Stimulated activated CD8-positive, alpha-beta memory T cell treated with anti-CD3 and anti-CD28 coated beads, Interleukin-7, amount 100 ng/mL, for 24 hours (primary cell): ENCODE measurements at places on chromosomes 3 and 15.

DNA sequence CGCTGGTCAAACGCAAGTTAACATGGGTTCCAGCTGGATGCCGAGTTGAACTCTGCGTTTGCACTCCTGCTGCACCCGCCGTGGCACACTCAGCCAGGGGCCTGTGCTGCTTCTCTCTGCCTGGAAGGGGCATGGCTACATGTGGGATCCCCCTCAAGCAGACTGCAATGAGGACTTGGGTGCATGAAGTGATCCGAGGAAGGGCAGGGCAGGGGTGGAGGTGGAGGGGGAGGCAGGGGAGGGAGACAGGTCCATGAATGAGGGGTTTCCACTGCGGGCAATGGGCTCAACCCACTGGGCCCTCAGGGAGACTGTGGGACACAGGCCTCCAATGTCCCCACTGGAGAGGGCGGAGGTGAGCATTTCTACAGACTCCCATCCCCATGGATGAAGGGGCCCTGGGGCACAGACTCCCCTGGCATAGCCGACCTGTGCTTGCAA, 141.6 kb upstream of the MEF2A start:
- DNase-seq, result no peak

DNA sequence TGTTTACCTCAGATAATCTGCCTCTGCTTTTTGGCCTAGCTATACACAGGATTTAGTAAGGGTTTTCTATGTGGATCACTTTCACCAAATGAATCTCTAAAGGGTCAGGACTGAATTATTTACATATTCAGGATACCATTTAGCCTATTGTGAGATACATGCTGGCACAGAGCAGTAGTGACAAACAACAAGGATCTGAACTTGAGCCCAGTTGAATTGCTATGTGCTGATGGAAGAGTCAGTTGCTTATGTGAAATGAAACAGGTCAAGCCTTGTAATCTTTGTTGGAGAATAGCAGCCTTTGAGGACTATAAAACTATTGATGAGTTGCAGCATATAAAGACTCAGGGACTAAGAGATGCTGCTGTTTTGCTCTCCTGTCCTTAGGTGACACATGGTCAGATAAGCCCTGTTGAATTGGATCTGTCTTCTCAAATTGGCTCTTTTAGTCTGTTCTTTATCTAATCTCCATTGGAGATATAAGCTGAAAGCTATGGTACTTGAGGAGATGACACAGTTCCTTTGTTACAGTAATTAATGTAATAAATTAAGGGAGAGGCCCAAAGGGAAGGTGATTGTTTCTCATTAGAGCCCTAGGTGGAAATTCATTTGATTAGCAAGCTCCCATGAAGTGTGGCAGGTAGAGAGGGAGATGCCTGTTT, 30.4 kb downstream of the ZNF609 start:
- no peak for DNase-seq

GRCh38 chr3:195416795-195417194, 26.0 kb downstream of the ACAP2 start:
- no peak for DNase-seq

- no peak for DNase-seq
These were observed 108.8 kb downstream of the XXYLT1 start for GRCh38 chr3:195162033-195162669.

DNA sequence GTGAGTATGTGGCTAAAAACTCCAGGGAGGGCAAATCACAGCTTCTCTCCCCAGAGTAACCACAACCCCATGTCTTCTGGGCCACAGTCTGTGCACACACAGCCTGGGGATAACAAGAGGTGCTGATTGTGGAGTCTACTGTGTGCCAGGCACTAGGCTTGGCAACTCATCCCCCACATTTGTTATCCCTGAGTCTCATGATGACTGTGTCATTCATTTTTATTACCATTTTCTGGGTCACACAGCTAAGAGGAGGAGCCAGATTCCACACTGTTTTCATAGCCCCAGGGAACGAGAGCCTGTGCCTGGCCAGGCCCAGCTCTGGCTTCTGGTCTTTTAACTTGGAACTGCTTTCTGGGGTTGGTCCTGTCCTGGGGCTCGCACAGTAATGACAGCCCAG, 34.5 kb downstream of the ESYT3 start:
- DNase-seq, result no peak

GRCh38 chr3:45163481-45163880, 17.3 kb upstream of the CDCP1 start:
- DNase-seq, result no peak

- DNase-seq, result no peak
These were observed 95.1 kb upstream of the FGF7 start for GRCh38 chr15:49327927-49328326.

DNA sequence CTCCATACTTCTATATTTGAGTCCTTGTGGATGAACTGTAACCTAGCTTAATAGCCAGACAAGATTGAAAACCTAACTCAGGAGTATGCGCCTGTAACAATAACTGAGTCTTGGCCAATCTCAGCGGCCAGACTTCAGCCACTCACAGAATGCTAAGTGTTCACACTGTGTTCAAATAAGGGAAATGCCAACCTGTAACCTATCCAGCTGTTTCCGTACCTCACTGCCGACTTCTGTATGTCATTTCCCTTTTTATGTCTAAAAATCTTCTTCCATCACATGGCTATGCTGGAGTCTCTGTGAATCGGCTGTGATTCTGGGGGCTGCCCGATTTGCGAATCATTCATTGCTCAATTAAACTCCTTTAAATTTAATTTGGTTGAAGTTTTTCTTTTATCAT, 169.2 kb downstream of the NFKBIZ start:
- no peak for DNase-seq

DNA sequence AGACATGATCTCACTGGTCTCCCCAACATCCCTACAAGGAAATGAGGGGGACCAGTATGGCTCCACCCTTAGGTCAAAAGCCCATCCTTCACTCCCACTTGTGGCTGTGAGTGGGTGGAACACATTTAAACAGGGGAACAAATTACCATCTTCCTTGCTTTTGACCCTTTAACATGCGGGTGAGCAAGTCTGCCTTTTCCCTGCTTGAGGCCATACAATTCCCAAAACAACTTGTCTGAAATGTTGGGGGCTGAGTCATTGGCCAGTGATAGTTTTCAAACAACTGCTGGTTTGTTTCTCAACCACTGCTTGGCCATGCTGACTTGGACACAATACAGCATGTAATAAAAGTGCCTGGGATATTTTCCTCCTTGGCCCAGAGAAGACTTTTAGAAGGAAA, 39.6 kb downstream of the COL8A1 start:
- no peak for DNase-seq

- DNase-seq, result no peak
These were observed 13.8 kb downstream of the KLHL6 start for GRCh38 chr3:183541738-183542137.

GRCh38 chr3:113606539-113607218, 74.3 kb downstream of the SIDT1 start:
- no peak for DNase-seq

DNA sequence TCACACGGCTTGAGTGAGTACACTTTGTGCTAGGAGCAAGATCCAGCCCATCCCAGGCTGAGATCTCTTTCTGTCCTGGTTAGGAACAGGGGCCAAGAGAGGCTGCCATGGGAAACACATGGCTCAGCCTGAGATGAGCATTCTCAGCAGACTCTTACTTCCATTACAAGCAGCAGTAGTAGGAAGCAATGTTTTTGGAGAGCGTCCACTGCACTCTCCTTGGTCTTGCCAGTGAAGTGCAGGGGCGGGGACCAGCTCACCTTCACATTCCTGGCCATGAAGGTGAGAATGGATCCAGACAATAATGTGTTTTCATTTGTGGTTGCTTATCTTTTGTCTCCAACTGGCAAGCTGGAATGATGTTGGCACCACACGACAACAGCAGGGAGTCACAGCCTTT, 24.7 kb downstream of the ZNF80 start:
- DNase-seq, result no peak

DNA sequence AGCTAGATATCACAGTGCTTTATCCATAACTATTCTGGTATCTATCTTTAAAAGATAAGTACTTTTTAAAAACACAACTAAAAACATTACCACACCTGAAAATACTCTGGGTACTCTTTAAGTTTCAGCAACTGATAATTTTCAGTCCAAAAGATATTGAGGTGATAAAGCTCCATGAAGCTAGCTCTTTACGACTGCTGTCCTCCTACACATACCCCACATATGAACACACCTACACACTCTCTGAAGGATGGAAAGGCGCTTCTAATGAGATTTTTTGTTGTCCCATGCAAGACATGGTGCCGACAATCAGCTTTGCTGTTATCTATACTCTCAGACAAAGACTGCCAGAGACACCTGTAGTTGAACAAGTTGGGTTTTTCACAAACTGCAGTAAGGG, 19.1 kb upstream of the TM4SF4 start:
- no peak for DNase-seq

DNA sequence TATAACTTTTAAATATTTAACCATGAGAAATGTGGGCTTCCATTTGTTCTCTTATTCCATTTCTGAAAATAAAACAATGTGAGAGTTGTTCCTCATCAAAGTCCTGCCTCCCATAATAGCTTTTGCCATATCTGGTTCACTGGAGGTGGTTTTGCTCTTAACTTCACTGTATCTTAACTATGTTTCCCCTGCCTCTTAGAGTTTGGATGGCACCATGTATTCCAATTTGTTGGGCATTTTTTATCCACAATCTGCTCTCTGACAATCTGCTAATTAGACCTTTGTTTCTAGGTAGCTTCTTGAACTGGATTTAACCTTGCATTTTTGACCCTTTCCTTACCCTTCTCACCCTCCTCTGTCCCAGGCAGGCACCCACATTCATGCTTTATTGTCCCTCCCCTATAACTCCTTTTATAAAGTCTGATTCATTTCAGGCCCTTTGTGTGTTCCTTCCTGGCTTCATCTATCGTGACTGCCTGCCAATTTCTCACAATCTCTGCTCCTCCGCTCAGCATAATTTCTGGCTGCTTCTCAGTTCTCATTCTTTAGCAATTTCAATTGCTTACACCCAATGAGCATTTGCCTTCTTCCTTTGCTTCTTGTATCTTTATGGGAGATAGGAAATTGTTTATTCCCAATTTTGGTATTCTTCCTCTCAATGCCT, 144.2 kb upstream of the ARHGEF26 start:
- DNase-seq, result no peak

DNA sequence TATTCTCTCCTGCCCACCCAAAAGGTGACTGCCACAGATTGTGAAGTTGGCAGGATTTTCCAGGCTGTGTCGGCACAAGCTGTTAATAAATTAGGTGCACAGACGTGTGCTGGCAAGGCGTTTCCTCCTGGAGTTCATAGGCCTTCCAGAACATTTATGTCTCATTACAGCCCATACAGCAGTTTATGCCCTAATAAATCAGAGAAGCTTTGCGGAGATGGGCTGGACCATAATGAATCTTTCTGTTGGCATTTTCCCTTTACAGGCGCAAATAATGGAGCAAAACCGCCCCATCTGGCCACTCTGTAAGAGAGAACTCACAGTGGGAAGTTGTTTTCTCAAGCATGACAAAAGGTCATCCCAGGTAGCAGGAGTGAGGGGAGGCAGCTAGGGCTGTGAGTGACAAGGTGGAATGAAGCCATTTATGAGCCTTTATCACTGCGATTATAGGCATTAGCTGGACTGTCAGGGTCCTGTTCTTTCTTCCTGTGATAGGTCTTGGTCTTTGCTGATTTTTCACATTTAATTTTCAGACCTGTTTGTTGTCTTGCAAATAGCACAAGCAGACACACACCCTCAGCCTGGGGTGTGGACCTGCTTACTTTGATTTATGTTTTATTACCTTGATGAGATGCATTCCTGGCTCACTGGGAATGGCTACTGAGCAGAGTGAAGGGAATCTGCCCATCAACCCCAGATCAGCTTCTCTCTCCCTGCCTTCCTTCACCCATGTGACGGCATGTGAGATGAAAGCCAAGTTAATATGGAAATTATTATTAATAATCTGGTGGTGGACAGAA, 257.5 kb downstream of the LRTM1 start:
- no peak for DNase-seq

DNA sequence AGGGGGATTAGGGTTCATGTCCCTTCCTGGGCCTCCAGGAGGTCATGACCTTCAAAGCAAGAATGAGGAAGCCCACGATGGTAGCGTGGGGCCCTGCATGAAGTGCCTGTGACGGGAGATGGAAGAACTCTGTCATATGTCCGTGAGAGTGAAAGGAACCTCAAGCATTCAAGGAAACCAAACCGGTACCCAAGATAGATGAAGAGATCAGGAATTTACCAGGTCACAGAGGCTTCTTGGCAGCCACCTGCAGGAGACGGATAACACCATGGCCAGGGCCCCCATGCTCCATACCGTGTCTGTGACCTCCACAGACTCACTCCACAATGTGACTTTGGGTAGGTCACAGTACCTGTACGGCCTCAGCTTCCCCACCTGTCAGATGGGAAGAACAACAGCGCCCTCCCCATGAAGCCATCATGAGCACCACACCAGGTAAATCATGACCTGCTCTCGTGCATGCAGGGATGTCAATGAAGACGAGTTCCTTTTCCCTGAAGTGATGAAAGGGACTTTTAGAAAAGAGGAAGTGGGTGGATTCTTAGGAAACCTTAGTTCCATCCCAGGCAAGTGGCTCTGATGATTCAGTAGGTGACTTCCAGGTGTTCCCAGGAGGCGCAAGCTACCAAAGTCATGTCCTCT, 23.3 kb upstream of the CYP11A1 start:
- no peak for DNase-seq

DNA sequence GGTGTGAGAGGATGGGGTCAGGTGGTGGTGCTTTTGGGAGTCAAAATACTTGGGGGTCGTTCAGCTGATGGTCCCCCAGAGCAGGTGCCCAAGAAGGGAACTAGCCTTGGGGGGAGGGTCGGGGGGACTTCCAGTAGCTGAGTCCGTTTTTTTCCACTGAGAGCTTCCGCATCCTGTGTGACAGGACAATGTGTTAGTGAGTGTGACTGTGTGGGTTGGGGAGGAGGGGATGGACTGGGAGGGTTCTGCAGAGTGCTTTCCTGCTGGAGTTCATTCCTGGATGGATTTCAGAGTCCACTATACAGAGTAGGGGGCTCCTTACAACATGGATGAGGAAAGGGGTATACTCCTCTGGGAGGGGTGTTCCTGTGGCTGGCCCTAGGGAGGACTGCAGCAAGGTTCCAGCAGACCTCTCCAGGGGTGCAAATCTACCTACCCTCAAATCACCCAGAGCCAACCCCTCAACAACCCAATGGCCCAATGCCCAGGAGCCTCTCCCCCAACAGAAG, 601 bp upstream of the HYAL2 start:
- no peak for DNase-seq

DNA sequence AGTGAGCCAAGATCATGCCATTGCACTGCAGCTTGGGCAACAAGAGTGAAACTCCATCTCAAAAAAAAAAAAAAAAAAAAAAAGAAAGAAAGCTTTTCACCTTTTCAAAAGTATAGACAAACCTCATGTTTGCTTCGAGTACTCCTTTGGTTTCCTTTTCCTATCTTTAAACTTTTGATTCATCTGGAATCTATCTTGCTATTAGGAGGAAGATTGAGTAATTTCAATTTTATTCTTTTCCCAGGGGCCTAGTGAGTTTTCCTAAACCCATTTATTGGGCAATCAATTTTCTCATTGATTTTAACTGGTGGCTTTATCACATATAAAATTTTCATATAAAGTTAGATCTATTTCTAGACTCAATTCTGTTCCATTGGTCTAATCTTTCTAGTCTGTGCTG, 190.5 kb upstream of the VEPH1 start:
- no peak for DNase-seq

DNA sequence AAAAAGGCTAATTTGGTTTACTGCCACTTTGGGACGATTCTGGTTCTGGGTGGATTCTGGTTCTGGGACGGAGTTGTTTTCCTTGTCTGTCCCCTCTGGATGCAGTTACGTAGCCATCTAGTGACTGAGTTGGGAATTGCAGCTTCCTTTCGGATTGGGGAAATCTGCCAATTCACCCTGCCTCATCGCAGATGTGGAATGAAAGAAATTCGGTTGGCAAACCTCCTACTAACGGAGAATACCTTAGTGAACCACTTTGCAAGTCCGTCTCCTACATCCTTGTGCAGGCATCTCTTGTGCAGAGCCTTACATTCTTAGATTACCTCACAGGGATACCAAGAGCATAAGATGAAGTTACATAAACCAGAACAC, 31.5 kb upstream of the AP4E1 start:
- peak; percentile 29 for DNase-seq
